GM13976 (cell line): ENCODE measurements at places on chromosomes 5 and 9.

DNA sequence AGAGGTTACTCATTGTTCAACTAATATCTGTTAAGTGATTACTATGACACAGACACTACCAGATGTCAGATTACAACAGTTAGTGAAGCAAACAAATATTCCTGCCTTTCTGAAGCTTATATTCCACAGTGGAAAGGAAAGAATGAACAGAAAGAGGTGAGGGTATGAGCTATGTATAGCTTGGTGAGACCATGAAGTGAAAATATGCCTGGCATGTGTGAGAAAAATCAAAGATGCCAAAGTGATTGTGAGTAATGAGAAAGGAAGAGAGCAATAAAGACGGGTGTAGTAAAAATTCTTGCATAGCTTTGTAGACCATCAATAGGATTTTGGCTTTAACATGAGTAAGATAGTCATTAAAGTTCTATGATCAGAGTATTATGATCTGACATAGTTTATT lies 734.5 kb upstream of the NUDT12 start:
- no peak for DNase-seq

DNA sequence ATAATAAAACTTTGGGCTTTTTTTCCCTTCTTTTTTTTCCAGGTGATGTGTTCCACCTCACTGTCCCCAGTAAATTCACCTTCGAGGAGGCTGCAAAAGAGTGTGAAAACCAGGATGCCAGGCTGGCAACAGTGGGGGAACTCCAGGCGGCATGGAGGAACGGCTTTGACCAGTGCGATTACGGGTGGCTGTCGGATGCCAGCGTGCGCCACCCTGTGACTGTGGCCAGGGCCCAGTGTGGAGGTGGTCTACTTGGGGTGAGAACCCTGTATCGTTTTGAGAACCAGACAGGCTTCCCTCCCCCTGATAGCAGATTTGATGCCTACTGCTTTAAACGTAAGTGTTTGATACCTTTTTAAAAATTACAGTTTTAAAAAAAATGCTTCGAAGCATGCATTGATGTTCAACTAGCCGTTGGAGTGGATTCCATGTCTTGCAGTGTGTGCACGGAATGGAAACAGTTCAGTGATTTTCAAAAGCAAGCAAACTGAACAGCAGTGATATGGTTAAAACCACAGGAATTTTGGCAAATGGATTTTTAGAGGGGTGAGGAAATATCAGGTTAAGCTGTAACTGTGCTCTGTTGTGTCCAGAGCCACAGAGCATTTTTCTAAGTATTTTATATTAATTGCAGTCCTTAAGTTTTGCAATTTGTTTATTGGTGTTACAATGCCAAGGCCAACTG lies 40.7 kb downstream of the VCAN start:
- no peak for DNase-seq

DNA sequence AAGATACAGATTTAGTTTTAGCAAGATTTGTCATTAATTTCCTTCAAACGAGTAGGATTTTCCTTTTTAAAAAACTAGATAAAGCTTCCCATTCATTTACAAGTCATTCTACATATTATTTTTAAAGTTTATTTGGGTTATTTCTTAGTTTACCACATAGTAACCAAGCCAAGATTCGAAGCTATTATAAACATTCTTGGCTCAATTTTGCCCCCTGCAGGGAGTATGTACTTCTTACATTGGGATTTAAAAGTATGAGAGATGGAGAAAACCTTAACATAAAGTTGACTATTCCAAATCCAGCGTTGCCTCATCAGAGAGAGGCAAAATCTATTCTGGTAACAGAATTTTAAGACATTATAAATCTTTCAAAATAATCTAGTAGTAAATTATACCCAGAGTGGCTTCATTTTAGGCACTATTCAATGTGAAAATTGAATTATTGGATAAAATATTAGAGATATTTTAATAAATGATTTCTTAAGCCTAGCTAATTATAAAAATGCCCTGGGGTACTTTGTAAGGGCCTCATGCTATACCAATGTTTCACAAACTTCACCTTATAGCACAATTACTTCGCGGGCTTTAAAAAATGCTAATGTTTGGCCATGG lies 39.1 kb downstream of the FBN2 start:
- DNase-seq = peak; percentile 18

DNA sequence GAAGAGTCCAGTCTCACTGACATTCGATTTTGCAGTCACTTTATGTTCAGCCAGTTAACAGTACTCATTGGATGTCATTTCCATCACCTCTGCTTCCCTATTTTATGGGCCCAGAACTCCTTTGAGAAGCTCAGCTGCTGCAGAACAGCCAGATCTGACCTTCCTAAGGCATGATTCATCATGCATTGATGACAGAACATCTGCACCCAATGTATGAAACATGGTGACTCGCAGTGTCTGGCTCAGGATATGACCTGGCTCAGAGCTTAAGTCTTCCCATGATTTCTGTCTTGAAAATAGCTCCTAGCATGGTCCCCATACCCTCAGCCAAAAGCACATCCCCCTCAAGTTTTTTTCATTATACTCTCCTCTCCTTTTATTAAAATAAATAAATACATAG lies 92.6 kb upstream of the TRIM32 start:
- no peak for DNase-seq

DNA sequence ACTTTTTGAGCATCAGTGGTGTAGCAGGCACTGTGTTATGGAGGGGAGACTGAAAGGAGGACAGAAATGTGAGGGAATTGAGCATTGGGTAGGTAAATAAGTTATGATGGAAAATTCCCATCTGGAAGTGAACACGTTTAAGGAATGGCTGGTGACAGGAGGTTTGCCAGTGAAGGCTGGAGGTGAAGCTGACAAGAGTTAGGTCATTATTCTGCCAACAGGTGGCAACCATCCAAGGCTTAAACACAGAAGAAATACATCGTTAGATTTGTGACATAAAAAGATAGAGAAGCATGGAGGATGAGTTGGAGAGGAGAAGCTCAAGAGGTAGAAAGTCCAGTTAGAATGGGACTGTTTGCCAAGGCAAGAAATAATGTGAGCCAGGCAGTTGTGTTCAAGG lies 455.3 kb upstream of the SGCD start:
- DNase-seq = no peak

DNA sequence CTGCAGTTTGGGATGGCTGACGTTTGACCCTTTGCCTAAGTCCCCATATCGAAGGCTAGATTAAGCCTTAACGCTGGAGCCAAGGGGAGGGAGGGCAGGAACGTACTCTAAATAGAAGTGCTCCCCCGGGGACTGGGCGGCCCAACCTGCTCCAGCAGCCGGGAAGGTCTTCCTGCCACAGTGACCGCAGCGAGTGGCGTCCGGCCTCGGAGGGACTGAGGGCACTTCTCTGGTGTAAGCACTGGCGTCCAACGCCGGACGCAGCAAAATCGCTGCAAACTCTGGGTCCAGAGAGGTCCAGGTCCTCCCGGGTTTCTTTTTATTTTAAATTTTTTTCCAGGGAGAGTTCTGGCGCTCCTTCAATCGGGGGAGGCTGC lies 505 bp upstream of the ACER2 start:
- DNase-seq = peak; percentile 41

- DNase-seq = peak; percentile 21
These were observed 53.9 kb downstream of the AHRR start for GRCh38 chr5:375336-375920.

DNA sequence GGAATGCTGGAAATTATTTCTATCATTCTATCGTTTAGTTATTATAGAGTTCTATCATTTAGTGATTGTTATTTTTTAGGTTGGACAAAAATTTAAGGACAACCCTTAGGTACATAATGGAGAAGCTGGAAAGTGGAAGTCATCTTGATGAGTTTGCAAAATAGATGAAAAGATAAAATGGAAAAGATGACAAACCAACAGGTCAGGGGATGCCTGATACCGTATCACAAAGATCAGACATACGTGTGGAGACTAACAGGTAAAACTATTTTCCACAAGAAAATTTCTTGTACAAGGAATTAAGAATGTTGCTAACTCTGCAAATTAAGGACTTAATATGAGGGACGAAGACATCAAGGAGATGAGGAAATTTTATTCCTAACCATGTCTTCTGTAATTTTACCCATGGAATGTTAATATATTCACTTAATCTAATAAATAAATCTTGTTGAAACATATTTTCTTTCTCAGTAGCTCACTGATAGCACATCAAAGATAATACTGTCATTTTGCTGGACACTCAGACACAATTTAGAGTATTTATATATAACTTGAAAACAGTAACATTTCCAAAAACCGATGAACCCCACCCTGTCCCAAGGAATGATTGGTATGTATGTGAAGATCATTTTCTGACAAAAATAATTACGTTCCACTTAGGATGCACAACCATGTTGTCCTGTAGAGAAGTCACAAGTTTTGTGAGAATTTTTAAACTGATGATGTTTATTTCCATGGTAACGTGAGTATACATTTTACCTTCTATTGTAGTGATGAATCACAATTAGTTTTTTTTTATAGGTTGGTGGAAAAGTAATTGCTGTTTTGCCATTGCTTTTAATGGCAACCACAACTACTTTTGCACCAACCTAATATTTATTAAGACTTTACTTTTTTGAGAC lies 2.6 kb downstream of the LURAP1L start:
- no peak for DNase-seq

DNA sequence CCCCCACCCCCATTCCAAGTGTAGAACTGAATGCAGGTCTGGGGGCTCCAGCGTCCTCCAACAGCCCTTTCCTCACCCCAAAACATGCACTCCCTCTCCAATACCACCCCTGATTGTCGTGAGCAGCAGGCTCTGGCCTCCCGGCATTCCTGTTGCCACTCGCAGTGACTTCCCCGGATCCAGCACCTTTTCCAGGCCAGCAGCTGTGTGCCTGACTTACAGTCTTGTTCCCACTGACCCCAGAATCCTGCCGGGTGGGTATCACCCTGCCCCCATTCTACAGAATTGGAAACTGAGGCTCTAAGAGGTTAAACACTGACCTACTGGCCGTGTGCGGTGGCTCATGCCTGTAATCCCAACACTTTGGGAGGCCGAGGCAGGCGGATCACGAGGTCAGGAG lies 127.2 kb downstream of the OLFM1 start:
- no peak for DNase-seq

GRCh38 chr5:13865312-13865711 lies 79.2 kb downstream of the DNAH5 start:
- DNase-seq = no peak
